ENCODE measurements at places on chromosomes 6 and 20. TPM values are rescaled to one million over a fixed set of nuclear protein-coding genes. Genes with fewer than 3 reads are reported as not detected.
A peak's percentile ranks its signal among the peaks of the same experiment; 100 is the strongest.

Gene ZNF334
- total RNA-seq: 5.1 TPM

Gene EHMT2
- total RNA-seq: 63.4 TPM

Gene MYT1
- total RNA-seq: 0.44 TPM

Gene MATN4
- 0.64 TPM for total RNA-seq

Gene HRH3
- total RNA-seq: not detected

Gene KAT14
- 16.7 TPM for total RNA-seq

Gene SLC22A16
- total RNA-seq: not detected

Gene CTCFL
- not detected for total RNA-seq

Gene RAET1G
- not detected for total RNA-seq

GRCh38 chr6:16413399-16413798 is 175.0 kb downstream of the GMPR start:
- no peak for DNase-seq
- peaks cover 25% of the 10 kb centered on the region for H3K4me1 ChIP-seq
- H3K27ac ChIP-seq: peak overlapping the region; percentile 65
- H3K36me3 ChIP-seq: peaks cover 4% of the 10 kb centered on the region
- no peaks in the 10 kb centered on the region for H3K27me3 ChIP-seq

GRCh38 chr6:53624502-53624901 is 41.1 kb downstream of the KLHL31 start:
- peaks cover 5% of the 10 kb centered on the region for H3K27me3 ChIP-seq
- no peak overlapping the region for H3K4me3 ChIP-seq
- no peaks in the 10 kb centered on the region for H3K36me3 ChIP-seq
- DNase-seq: no peak
- H3K4me1 ChIP-seq: peaks cover 2% of the 10 kb centered on the region

GRCh38 chr20:8394308-8394945 is 262.4 kb downstream of the PLCB1 start:
- no peak for DNase-seq
- no peaks in the 10 kb centered on the region for H3K27me3 ChIP-seq
- H3K4me3 ChIP-seq: no peak overlapping the region
- peaks cover 7% of the 10 kb centered on the region for H3K4me1 ChIP-seq

DNA sequence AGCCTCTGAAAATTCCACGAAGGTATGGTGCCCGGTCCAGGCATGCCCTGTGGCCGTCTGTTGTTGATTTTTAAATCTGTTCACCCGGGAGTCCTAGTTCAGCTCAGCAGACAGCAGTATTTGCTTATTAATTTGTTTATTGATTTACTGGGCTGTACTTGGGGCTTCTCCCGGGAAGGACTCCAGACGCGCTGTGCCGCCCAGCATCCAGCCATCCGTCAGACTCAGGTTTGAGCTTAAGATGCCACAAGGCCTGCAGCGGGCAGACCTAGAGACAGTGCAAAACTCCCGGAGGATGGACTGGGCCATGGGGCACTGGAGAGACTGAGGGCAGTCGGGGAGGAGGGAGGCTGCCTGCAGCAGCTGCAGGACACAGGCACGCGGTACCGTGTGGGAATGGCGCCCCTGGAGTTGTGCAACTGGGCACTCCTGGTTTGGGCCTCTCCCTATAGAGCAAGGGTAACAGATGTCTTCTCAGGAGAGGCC is 17.3 kb upstream of the CCDC167 start:
- peaks cover 11% of the 10 kb centered on the region for H3K36me3 ChIP-seq
- H3K4me3 ChIP-seq: peak overlapping the region; percentile 86
- H3K4me1 ChIP-seq: peaks cover 77% of the 10 kb centered on the region
- H3K27ac ChIP-seq: peak overlapping the region; percentile 100

DNA sequence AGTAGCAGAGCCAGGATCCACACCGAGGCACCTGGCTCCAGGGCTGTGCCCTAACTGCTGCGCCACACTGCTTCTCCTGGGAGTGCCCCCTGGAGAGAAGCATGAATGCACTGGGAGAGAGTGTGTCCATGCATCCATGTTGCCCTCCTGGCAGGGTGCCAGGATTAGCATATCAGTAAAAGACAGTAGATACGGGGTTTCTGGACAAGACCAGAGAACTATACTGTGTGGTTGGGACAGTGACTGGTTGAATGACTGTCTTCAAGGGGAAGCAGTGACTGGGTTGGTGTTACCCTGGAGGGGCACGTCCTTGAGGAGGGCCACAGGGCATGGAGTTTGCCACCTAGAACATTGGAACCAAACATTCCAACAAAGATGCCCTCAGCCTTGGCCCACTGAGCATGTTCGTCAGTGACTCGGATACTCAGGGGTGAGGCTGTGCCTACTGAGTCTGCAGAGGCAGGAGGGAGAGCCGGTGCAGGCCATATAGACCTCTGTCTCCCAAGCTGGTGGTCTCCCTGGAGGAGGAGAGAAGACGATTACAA is 288.8 kb downstream of the CDC5L start:
- no peak overlapping the region for H3K4me3 ChIP-seq
- H3K27ac ChIP-seq: no peak overlapping the region
- H3K4me1 ChIP-seq: no peaks in the 10 kb centered on the region

- H3K27me3 ChIP-seq: peaks cover 9% of the 10 kb centered on the region
- H3K36me3 ChIP-seq: no peaks in the 10 kb centered on the region
- no peak for DNase-seq
- no peak overlapping the region for H3K4me3 ChIP-seq
- no peaks in the 10 kb centered on the region for H3K4me1 ChIP-seq
These were observed 66.2 kb downstream of the ROS1 start for GRCh38 chr6:117359581-117359980.

DNA sequence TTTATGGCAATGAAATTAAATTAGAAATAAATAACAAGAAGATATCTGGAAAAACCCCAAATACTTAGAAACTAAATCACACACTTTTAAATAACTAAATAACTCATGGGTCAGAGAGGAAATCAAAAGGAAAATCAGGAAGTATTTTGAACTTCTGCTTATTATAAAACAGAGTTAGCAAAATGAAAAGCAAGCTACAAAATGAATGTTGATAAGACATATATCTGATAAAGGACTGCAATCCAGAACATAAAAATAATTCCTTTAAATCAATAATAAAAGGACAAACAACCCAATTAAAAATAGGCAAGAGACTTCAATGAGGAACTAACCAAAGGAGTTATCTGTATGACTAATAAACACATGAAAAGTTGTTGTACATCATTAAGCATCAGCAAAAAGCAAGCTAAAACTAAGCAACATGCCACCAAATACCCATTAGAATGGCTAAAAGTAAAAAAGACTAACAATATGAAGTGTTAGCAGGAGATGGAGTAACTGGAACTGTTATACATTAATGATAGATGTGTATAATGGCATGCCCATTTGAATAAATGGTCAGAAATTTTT is 38.9 kb upstream of the STMND1 start:
- DNase-seq: no peak
- no peak overlapping the region for H3K27ac ChIP-seq
- peaks cover 30% of the 10 kb centered on the region for H3K27me3 ChIP-seq

- no peaks in the 10 kb centered on the region for H3K27me3 ChIP-seq
- H3K4me1 ChIP-seq: peaks cover 10% of the 10 kb centered on the region
- H3K4me3 ChIP-seq: no peak overlapping the region
These were observed 27.6 kb upstream of the MRGBP start for GRCh38 chr20:62768551-62769287.

GRCh38 chr20:59047938-59048680 is 5.5 kb upstream of the PRELID3B start:
- no peak overlapping the region for H3K27ac ChIP-seq
- DNase-seq: no peak
- no peak overlapping the region for H3K4me3 ChIP-seq
- peaks cover 18% of the 10 kb centered on the region for H3K27me3 ChIP-seq

DNA sequence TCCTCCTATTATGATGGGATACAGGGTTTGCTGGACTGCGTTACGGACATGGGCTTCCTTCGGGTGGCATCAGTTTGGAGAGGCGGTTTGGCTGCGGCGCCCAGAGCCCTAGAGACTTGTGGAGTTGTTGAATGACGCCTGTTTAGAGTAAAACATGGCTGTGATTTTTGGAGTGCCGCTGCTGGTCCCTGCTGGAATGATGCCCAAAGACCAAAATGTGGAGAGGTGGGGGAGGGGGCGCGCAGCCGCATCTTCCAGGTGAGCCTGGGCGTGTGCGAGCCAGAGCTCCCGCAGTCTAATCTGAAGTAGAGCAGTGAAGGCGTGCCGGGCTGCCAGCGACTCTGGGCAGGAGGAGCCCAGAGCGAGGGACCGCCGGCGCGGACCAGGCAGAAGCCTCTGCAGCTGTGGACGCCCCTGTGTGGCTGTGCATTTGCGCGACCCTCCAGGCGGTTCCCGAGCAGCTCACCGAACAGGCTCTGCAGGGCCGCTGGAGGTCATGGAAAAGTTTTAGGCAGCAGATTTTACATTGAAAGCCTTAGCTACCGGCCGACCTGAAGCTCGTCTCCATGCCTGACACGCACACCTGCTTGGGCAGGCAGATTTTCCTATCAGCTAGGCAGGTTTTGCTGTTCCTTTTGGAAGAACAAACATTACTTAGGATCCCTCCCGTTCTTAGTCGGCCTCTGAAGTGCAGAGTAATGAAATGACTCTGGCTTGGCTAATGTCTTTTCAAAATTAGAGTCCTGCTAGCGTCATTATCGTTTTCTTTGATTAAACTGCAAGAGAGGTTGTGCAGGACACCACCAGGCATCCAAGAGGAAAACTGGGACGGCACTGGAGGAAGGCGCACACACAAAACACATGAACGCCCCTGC is 298.2 kb downstream of the PHACTR1 start:
- no peaks in the 10 kb centered on the region for H3K36me3 ChIP-seq
- peaks cover 57% of the 10 kb centered on the region for H3K27me3 ChIP-seq

DNA sequence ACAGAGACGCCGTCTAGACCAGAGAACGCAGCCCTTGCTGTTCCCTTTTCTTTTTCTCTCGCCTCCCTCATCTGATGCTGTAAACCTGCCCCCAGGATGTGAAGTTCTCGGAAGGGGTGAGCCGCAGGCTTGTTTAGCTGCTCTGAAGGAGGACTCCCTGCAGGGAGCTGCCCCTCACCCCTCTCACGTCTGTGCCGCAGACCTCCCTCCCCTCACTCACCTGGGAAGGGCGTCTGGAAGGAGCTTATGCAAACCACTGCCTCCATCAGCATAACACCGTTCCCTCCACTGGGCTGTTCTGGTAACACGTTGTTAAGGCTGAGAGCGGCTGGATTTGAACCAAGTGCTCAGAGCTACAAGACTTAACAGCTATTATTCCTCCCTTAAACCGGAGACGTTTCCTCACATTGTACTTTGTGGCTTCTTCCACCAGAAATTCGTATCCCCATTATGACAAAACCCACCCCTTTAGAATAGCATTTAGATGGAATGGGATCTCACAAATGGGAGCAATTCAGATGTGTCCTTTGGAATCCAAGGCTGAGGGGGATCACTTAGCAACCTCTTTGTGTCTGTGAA is 99.8 kb downstream of the SMOC2 start:
- H3K27me3 ChIP-seq: peaks cover 13% of the 10 kb centered on the region
- no peak overlapping the region for H3K4me3 ChIP-seq
- no peaks in the 10 kb centered on the region for H3K4me1 ChIP-seq
- H3K27ac ChIP-seq: no peak overlapping the region
- no peak for DNase-seq

DNA sequence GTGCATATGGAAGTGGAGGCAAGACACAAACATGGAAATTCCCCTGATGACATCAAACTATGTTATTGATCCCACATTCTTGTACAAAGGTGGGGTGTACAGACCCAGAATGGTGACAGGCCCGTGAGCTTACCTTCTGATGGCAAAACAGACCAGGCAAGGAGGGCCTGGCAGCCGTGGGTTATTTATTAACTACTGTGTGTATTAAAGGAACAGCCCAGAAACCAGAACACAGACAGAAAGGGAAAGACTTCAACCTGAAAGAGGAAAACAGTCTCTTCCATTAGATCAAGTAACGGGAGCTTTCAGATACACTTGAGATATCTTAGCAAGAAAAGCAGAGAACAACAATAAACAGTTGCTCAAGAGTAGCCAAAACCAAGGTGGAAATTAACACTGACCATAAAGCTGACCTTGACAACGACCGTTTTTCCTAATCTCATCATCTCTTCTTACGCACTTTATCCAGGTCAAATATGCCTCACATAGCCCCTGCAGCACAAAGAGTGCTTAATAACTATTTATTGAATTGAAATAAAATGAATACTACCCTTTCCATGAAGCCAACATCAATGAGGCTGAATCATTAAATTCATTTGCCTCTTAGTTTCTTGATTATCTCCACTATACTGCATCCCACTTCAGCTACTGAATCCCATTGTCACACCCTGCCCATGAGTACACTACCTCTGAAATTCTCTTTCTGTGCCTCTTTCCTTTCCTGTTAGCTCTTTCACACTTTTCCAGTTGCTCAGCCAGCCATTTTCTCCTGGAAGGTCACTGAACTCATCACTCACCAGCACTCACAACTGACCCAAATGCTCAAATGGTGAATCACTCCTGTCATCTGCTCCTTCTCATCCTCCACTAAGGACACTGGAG is 67.4 kb downstream of the MOXD1 start:
- H3K27me3 ChIP-seq: peaks cover 8% of the 10 kb centered on the region
- no peaks in the 10 kb centered on the region for H3K36me3 ChIP-seq
- DNase-seq: no peak
- no peak overlapping the region for H3K27ac ChIP-seq
- peaks cover 2% of the 10 kb centered on the region for H3K4me1 ChIP-seq

DNA sequence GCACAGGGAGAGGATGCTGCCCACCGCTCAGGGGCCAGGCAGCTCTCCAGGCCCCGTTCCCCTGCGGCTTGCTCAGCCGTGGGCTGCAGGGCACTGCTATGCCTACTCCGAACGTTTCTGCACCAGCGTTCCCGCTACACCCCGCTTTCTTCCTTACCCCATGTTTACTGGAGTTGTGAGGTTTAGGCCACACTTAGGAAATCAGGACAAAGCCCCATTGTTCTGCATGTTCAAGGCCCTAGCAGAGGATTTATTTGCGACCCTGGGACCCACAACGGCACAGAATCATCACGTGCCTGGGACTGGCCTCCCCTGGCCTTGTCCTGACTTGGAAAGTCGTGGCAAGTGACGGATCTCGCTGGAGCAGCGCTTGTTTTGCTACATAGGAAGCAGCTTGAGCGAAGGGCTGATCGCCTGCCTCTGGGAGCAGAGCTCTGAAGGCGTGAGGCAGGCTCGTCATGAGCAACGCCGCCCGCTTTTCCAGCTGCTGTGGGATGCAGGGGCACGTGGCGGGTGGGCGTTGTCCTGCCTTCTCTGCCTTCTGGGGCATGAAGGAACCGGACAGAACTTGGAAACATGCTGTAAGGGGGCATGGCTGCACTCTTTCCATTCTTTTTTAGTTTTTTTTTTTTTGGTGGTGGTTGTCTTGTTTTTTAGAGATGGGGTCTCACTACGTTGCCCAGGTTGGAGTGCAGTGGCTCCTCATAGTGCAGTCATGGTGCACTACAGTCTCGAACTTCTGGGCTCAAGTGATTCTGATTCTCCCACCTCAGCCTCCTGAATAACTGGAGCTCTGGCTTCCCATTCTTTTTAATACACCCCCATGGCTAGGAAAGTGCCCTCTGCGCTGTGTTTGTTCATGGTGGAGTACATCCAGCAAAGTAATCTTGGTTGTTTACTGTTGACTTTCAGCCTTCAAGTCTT is 14.6 kb upstream of the TMEM181 start:
- H3K27me3 ChIP-seq: peaks cover 7% of the 10 kb centered on the region
- no peak overlapping the region for H3K4me3 ChIP-seq
- H3K36me3 ChIP-seq: no peaks in the 10 kb centered on the region
- DNase-seq: no peak

DNA sequence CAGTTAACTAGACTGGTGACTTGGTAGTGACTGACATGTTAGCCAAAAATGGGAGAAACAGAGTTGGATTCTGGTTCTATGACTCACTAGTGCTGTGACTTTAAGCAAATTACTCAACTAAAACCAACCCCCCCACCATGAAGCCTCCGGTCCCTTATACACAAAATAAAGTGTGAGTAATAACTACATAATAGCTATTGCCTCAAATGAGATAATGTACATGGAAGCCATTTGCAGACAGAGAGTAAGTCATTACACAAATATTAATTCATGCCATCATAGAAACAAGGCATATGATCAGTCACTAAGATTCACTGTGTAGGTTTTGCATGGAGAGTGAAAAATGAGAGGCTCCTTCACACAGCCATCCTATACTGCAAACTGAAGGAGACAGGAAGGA is 111.9 kb downstream of the HIVEP2 start:
- H3K27me3 ChIP-seq: no peaks in the 10 kb centered on the region
- peaks cover 62% of the 10 kb centered on the region for H3K36me3 ChIP-seq
- H3K4me3 ChIP-seq: peak overlapping the region; percentile 19

Data from activated naive CD8-positive, alpha-beta T cell treated with anti-CD3 and anti-CD28 coated beads for 36 hours (primary cell).